ENCODE measurements at places on chromosomes 7 and 10.

DNA sequence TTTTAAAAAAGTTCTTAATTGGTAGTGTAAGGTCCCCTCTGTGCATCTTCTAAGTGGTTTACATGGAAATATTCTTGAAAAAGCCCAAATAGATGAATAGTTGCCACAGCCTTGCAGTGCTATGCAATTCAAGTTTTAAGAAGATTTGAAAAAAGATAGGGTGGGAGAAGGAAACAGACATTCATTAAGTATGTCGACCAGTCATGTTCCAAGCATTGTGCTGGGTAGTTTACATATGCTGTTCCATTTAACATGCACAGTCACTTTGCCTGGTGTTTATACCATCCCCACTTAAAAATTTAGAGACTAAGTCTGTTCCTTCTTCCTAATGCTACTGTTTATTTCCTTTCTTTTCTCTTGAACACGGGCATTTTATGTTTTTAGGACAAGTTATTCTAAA, 28.1 kb upstream of the NAMPT start:
- no peak for DNase-seq

- no peak for DNase-seq
These were observed 146.3 kb upstream of the LRGUK start for GRCh38 chr7:133980804-133981203.

GRCh38 chr10:16491933-16492332, 29.7 kb downstream of the C1QL3 start:
- no peak for DNase-seq

DNA sequence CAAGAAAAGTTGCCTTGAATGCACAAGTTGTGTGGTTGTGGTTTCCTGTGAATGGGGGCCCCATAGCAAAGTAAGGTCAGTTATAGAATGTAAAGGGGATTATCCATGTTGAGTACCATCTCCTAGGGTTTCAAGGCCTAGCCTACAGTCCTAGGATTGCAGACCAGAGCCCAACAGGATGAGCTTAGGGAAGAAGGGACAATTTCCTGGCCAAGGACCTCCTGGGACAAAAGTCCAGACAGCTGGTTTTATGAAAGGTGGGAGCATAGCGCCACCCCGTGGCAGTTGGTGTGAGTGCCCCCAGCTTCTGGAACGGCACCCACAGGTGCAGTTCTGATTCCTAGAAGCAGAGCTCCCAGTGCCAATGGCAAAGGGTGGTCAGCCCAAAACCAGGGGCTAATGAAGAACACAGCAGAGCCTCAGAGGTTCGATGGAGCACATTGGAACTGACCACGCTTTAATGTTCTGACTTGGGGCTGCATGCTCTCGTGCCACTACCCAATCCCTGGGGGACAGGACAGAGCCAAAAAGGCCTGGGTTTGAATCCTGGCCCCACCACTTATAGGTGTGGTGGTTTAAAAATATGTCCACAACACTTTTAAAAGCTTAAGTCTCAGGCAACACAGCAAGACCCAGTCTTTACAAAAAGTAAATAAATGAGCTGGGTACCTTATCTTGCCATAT, 25.8 kb upstream of the TMEM120A start:
- peak; percentile 85 for DNase-seq

DNA sequence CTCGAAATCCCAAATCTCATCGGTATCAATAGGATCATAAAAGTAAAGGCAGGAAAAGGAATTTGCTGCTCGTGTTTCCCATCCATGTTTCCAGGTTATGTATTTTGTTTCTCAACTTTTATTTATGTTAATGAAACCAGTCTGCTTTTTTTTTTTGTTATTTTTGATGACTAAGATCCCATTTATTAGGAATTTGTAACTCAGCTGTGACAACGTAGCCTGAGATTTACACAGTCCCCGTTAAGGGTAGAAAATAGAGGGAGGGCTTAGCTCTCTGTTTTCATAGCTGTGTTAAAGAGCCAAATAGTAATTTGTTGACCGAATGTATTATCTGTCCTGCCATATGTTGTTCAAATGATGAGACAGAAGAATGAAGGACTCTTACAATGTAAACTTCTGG, 164.0 kb downstream of the MGMT start:
- no peak for DNase-seq

DNA sequence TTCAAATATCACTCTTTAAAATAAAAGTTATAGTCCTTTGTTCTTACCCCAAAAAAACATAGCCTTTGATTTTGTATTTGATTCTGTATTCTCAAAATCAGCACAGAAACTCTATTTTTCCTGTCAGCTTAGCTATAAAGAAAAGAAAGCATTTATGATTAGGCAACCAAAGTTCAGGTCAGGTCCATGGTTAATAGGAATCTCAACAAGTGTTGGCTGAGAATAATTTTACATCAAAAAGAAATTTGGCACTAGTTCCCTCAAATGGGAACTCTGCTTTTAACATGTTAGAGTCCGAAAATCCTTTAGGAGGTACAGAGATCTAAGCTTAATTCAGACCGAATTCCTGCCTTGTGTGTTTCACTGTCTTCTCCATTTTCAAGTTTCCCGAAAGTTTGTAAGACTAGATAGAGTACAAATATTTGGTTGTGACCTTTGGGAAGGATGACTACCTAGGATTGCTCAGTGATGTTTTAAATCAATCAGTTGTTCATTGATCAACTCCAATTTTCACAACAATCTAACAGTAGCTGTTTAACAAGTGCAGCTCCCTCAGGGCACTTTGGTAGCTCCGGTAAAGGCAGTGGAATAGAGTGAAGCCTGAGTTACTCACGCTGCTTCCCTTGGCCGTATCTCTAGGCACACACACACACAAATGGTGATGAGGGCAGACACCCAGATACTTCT, 8.8 kb upstream of the ENO4 start:
- no peak for DNase-seq

- no peak for DNase-seq
These were observed 110.8 kb downstream of the MYL10 start for GRCh38 chr7:101518336-101518735.

- no peak for DNase-seq
These were observed 5.0 kb downstream of the TRIM24 start for GRCh38 chr7:138465046-138465445.

DNA sequence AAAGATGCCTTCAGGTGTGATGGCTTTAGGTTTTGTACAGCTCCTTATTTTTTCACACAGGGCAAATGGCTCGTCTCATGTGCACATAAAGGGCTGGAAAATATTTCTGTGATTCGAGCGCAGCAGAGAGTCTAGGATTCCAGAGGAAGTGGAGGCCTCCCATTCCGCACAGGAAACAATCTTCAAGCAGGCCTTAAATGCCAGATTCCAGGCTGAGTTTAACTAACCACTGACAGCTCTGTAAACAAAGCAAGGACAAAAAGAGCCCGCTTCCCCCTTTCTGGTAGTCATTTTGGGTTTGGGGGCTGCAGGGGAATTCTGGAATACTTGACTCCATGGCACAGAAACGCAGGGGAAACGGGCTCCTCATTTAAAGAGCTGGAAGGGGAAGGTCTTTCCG, 87.2 kb downstream of the CALD1 start:
- no peak for DNase-seq

DNA sequence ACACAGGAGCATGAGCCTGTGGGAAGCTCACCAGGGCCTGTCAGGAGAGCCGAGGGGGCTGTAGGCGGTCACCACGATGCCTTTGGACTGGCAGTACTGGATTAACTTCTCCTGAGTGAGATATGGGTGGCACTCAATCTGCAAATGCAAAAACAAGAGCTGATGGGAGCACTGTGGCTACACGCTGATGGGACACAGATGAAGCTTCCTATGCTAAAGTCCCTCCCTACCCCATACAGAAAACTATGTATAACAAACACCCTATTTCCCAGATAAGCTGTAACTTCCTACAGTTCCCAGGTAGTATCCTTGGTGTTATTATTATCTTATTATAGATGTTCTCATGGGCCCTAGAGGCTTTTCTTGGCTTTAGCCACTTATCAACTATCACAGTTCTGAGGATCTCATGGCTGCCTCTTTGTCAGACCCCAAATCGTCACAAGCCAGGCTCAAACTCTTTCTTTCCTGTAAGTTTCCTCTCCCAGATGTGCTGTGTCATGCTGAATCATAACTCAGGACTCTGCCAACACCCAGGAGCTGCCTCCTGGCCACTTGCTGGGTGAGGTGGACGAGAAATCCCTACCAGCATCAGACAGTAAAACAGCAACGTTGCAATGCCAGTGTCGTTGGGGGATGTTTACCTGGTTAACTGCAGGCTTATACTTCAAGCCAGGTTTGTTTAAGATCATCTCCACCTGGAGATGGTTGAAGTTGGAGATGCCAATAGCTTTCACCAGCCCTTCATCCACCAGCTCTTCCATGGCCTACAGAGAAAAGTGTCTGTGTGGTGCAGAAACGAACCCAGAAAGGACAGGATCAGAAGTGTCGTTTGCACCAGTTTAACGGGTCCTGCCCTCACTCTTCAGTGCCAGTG, 10.3 kb downstream of the AKR1B1 start:
- no peak for DNase-seq

GRCh38 chr7:47693216-47693615, 111.3 kb upstream of the TNS3 start:
- no peak for DNase-seq

DNA sequence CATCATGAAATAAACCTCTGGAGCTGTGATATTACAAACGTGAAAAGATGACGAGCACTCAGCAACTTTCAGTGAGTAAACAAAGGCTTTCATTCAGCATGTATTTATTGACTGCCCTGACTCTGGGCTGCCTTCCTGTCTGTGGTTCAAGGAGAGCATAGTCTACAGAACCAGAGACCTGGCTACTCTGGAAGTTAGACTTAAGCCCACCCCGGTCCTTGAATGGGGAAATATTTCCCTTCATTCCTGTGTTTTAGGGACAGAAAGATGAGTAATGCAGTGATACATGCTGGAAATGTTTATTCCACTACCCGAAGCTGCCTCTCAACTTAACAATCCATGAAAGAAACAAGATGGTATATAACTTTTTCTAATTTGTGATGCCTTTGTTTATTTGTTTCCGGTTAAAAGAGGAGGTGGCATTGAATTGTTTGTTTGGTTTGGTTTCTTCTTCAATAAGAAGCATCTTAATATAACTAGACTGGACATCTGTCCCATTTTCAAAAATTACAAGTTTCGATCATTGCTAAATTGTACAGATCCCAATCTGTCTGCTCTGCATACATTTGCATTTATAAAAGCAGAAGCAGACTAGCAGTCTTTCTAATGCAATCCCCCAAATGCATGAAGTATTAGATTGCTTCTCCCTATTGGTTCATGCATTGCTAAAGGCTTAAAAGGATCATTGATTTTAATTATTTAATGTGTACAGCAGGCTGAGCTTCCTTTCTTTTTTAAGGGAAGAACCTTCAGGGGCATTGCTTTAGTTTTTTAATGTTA, 57.7 kb downstream of the TRUB1 start:
- no peak for DNase-seq

- DNase-seq, result no peak
These were observed 19.8 kb downstream of the MAD1L1 start for GRCh38 chr7:2212906-2213305.

- no peak for DNase-seq
These were observed 119.8 kb downstream of the CACNA2D1 start for GRCh38 chr7:82323806-82324205.

DNA sequence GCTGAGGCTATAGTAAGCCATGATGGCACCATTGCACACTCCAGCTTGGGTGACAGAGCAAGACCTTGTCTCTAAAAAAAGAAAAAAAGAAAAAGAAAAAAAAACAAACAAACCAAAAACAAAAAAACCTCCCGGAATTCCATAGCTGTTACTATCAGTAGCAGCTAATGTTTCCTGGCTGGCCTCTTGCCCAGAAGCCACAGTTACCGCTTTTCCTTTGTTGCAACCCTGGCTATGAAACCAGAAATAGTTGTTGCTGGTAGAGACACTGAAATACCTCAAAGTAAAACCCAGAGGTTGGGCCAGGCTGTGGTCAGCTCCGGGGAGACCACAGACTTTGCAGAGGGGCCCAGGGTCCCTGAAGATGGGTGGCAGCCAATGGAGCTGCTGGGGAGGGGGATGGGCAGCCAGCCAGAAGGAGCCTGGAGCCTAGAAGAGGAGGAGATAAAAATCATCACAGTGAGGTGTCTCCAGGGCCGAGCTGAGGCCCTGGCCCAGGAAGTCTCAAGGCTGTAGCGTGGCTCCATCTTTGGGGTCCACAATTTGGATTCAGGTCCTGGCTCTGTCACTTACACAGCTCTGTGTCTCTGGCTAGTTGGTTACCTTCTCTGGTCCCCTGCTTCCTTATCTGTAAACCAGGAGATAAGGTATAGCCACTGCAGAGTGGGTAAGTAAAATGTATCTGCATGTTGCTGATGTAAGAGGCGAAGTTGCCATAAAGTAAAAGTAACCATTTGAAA, 3.4 kb upstream of the CHST12 start:
- DNase-seq, result peak; percentile 84

- no peak for DNase-seq
These were observed 71.0 kb upstream of the TMEM140 start for GRCh38 chr7:135076882-135077281.

DNA sequence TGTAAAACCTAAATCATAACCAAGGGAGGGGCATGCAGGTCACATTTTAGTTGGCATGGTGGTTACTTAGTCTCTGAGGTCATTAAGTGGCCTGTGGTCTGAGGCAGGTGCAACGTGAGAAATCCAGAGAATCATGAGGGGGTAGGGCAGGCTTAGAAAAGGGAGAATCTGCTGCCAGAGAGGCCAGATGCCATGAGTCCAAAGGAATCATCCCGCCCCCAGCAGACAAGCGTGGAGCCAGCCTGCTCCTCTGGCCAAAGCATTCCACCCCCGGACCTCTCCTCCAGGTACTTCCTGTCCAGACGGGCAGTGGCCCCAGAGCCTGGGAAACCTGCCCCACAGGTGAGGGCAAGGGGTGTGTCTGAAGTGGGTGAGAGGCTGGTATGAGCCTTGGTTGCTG, 196.4 kb upstream of the ZNF32 start:
- no peak for DNase-seq

- no peak for DNase-seq
These were observed 15.9 kb downstream of the CUL2 start for GRCh38 chr10:35074266-35074665.

DNA sequence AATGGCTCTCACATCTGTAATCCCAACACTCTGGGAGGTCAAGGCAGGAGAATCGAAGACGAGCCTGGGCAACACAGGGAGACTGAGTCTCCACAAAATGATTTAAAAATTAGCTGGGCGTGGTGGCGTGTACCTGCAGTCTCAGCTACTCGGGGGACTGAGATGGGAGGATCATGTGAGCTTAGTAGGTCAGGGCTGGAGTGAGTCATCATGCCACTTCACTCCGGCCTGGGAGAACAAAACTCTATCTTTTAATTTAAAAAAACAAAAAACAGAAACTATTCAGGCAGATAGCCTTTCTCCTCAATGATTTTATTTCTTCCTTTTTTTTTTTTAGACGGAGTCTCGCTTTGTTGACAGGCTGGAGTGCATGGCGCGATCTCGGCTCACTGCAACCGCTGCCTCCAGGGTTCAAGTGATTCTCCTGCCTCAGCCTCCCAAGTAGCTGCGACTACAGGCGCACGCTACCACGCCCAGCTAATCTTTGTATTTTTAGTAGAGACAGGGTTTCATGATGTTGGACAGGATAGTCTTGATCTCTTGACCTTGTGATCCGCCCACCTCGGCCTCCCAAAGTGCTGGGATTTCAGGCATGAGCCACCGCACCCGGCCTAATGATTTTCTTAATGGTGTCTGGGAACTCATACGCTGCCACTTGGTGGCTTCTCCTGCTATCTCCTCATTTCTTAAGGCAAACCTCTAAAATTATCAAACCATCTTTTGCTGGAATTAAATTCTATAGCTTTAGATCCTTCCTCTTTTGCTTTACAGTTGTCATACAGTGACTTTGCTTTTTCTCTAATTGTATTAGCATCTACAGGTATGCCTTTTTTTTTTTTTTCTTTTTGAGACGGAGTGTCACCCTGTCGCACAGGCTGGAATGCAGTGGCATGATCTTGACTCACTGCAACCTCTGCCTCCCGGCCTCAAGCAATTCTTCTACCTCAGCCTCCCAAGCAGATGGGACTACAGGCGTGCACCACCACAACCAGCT, 22.9 kb downstream of the SRPK2 start:
- no peak for DNase-seq
